ENCODE measurements at places on chromosomes 1 and 21.

GRCh38 chr1:48017716-48018115 is 20.5 kb upstream of the TRABD2B start:
- no peak for DNase-seq

GRCh38 chr1:86419277-86419903 is 4.6 kb upstream of the CLCA2 start:
- peak; percentile 13 for DNase-seq

- peak; percentile 61 for DNase-seq
Observed at GRCh38 chr1:246724731-246725095, 504 bp downstream of the SCCPDH start.

DNA sequence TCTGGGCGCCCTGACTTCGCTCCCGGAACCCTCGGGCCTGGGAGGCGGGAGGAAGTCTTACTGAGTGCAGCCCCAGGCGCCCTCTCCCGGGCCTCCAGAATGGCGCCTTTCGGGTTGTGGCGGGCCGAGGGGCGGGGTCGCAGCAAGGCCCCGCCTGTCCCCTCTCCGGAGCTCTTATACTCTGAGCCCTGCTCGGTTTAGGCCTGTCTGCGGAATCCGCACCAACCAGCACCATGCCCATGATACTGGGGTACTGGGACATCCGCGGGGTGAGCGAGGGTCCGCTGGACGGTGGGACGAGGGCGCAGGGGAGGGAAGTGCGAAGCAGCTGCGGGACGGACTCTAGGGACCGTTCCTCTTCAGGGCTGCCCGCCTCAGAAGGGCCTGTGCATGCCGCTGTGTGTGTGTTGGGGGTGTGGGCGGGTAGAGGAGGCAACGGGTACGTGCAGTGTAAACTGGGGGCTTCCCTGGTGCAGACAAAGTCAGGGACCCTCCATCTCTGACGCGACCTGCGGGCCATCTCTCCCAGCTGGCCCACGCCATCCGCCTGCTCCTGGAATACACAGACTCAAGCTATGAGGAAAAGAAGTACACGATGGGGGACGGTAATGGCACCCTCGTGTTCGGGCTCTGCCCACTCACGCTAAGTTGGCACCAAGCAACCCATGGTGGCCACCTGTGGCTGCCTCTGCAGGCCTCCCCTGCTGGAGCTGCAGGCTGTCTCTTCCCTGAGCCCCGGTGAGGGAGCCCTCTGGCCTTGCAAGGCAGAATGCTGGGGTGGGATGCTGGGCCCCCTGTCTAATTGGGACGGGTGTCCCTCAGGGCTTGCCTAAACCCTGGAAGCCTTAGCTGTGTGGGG is at the start of gene GSTM1:
TSS of gene GSTM1 (plus strand) at position 177 of the 859 bp plus-strand sequence. CDS start at position 234, 57 bp downstream.
- DNase-seq, result no peak

DNA sequence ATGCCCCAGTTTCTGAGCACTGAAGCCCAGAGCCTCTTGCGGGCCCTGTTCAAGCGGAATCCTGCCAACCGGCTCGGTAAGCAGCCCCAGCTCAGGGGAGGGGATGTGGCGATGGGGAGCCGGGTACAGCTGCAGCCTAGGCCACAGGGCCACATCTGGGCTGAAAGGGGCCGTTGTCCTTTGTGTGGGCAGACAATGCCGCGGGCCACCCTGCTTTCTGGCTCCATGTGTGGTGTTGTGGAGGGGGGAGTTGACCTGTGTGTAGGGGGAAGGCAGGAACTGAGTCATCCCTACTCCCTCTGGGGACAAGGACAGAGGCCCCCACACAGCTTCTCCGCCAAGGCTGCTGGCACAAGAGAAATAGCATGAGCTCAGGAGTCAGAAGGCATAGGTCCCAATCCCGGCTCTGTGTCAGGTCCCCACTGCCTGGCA is 26.0 kb downstream of the RPS6KA1 start:
- DNase-seq, result no peak

DNA sequence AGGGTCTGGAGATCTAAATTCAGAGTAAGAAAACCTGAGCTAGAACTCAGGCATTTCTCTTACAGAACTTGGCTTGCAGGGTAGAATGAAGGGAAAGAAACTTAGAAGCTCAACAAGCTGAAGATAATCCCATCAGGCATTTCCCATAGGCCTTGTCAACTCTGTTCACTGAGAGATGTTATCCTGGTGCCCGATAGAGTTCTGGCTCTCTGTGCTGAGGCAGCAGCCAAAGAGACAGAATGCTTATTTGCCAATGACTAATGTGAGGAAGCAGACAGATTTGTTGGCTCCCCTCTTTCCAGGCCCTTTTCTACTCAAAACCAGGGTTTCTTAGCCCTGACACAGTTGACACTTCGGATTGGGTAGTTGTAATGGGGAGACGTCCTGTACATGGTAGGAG is 22.3 kb upstream of the TRIM45 start:
- DNase-seq, result no peak

DNA sequence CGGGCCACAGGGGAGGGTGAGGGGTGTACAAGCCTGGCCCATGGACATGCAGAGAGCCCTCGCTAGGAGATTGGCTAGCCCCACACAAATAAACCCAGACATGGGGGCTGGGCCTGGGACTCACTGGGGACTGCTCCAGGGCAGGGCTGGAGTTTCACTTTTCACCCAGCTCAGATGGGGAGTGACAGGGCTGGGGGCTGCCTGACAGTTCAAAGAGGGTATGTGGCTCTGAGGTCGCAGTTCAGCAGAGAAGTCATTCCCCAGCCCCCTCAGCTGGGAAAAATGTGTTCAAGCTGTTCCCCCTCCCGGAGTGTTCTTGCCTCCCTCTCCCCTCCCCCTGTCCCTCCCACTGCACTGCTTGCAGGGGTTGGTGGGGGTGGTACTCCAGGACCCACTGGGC is 277.1 kb downstream of the TRABD2B start:
- DNase-seq, result no peak

GRCh38 chr1:199512037-199512710 is 515.3 kb upstream of the NR5A2 start:
- DNase-seq, result no peak

DNA sequence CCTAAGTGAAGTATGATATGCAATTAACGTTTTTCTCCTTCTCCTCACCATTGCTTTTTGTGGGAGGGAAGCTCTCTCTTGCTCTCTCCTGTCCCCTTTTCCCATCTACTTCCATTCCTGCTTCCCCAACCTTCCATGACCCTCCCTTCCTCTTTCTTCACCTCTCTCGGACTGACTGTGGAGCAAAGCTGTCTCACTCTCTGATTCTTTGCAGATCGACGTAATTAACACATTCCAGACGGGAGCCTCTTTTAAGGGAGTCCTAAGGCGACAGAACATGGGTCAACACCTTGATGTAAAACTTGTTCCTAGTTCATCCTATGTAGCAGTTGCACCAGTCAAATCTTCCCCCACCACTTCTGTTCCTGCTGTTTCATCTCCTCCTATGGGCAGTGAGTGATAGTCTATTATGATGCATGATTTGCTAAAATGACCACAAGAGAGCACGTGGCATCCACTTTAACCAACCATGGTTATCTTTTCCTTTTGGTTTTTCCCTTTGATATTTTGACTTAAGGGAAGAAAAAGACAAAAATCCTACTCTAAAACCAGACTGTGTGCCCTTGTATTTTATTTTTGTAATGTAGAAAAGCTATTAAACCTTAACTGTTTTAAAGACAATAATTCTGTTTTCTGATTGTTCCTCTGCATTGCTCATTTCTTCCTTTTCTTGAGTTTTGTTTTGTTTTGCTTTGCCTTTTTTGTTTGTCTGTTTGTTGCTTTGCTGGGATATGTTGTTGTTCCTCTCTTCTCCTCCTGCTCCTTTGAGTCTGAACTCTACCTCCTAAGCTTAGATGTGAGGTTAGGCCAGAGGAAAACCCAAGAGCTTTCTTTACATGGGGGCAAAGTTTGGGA is 31.7 kb upstream of the LAX1 start:
- no peak for DNase-seq

DNA sequence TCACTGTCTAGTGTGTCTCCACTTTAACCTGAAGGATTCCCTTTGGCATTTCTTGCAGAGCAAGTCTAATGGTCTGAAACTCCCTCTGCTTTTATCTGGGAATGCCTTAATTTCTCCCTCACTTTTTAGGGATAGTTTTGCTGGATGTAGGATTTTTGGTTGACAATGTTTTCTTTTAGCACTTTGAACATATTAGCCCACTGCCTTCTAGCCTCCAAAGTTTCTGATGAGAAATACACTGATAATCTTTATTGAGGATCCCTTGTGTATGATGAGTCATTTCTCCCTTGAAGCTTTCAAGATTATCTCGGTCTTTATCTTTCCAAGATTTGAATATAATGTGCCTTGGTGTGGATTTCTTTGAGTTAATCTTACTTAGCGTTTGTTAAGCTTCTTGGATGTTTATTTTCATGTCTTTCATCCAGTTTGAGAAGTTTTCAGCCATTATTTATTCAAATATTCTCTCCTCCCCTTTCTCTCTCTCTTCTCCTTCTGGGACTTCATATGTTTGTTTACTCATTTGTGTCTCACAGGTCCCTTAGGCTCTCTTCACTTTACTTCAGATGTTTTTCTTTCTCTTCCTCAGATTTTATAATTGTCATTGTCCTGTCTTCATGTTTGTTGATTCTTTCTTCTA is 53.1 kb downstream of the STYXL2 start:
- no peak for DNase-seq

GRCh38 chr1:47924270-47925048 is 72.7 kb downstream of the TRABD2B start:
- no peak for DNase-seq

DNA sequence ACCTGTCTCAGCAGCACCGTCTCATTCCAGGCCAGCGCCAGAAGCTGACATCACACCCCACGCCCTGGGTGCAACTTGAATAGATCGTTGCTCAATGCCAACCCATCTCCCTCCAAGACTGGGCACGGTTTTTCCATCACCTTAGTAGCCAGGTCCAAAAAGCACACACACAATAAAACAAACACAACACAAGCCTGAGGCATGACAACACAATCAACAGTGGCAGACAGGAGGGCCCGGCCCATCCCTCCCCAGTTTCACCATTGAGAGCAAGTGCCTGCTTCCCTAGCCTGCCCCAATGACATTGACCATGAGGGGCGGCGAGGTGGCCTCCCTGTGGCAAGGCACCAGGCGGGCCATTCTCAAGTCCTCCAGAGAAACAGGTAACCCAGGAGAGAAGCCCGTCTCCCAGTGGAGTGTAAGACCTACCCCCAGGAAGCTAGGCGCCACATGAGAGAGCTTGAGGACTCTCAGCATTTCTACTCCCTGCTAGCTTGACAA is 2.7 kb downstream of the IFFO2 start:
- DNase-seq, result no peak

DNA sequence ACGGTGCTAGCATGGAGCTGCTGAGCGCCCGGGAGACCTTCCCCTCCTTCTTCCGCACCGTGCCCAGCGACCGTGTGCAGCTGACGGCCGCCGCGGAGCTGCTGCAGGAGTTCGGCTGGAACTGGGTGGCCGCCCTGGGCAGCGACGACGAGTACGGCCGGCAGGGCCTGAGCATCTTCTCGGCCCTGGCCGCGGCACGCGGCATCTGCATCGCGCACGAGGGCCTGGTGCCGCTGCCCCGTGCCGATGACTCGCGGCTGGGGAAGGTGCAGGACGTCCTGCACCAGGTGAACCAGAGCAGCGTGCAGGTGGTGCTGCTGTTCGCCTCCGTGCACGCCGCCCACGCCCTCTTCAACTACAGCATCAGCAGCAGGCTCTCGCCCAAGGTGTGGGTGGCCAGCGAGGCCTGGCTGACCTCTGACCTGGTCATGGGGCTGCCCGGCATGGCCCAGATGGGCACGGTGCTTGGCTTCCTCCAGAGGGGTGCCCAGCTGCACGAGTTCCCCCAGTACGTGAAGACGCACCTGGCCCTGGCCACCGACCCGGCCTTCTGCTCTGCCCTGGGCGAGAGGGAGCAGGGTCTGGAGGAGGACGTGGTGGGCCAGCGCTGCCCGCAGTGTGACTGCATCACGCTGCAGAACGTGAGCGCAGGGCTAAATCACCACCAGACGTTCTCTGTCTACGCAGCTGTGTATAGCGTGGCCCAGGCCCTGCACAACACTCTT is 1.1 kb downstream of the TAS1R3 start:
- DNase-seq, result no peak

GRCh38 chr1:204578867-204579664 is 62.9 kb downstream of the MDM4 start:
- DNase-seq, result peak; percentile 37

DNA sequence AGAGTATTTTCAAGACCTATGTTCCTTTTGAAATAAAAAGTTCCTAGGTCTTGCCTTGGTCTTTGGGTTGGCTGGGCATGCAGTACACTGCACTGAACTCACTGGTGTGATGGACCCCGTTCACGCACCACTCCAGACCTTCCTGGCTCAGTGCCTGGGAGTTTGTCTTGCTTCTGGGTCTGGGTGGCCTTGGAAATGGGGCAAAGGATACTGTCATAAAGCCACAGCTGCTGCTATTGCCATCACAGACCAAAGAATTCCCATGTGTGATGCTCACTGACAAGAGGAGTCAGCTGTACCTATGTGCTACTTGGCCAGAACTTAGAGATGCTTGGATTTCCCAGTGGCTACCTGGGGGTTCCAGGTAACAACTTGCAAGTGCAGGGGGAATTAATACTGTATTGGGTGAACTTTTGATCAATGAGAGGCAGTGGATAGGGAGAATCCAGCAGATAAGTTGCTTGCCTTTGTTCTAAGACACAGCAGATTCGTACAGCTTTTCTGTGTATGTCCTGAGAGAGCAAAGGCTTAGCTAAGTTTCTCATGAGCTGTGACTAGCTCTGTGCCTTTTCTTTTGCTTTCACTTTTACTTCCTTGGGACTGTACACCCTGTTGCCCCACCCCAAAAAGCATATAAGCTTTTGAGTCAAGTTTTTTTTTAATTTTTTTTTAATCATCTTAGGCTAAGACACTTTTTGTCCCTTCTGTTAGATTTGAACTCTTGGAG is 115.3 kb downstream of the RUNX1 start:
- no peak for DNase-seq

- no peak for DNase-seq
Observed at GRCh38 chr1:79355090-79355489, 348.6 kb upstream of the ADGRL4 start.

- no peak for DNase-seq
Observed at GRCh38 chr1:1034439-1034781, 14.5 kb downstream of the AGRN start.

- DNase-seq, result no peak
Observed at GRCh38 chr1:90717665-90718410, 736 bp upstream of the BARHL2 start.

- DNase-seq, result no peak
Observed at GRCh38 chr1:9420835-9421532, 118.3 kb upstream of the SLC25A33 start.

GRCh38 chr1:117546467-117546866 is 59.4 kb upstream of the TENT5C start:
- no peak for DNase-seq

DNA sequence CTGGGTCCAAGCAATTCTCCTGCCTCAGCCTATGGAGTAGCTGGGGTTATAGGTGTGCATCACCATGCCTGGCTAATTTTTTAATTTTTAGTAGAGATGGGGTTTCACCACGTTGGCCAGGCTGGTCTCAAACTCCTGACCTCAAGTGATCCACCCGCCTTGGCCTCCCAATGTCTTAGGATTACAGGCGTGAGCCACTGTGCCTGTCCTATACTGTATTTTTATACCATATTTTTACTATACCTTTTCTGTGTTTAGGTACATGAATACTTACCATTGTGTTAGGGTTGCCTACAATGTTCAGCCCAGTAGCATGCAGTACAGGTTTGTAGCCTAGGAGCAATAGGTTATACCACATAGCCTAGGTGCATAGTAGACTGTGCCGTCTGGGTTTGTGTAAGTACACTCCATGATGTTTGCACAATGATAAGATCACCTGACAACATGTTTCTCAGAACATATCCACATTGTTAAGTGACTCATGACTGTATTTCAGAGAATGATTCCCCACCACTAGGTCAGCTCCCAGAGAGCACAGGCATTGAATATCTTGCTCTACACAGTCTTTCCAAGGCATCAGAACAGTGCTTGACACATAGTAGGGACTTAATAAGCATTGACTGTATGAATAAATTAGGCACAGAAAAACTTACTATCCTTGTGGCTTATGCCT is 6.0 kb upstream of the CITED4 start:
- no peak for DNase-seq
